ENCODE measurements at places on chromosomes 6 and 20.

DNA sequence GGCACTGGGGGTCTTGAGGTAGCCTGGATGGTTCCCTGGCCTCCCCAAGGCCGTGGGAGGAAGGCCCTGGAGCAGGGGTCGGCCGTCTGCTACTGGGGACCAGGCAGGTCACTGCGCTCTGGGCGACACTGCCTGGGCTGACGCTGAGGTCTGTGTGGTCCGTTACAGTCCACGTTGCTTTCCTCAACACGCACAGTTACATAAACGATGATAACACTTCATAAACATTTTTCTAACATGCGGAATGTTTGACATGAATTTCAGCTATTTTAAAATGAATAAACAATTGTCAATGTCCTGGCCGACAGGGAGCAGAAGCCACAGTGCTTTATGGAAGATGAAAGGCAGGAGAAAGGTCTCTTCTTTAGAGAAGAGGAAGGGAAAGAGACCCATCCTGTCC is 10.2 kb upstream of the RBBP8NL start:
- no peak for DNase-seq

DNA sequence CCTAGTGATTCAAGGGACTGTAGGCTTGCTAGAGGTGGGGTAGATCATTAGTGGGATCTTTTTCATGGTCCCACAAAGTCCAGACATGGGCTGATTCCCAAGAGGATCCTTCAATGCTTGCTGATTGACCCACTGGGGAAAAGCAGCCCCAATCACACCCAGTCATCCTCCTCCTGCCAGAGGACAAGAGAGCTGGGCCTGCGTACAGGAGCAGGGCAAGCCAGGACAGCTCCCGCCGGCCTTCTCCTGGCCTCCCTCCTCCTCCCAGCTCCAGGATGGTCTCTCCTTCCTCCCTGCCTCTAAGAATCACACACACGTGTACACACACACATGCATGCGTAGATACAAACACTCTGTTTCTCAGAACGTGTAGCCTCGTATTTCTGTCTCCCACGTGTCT is 27.0 kb downstream of the KCNK15 start:
- no peak for DNase-seq

DNA sequence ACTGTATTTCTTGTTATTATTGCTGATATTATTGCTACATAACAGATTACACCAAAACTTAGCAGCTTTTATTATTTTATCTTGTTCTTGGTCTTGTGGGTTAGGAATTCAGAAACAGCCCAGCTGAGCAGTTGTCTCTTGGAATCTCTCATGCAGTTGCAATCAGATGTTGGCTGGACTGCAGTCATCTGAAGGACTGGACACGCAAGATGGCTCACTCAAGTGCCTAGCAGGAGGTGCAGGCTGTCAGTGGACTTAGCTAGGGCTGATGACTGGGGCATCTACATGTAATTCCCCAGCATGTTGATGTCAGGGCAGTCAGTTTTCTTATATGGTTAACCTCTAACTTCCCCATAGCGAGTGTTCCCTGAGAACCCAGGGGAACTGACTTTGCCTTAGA is 128.6 kb upstream of the PLCB4 start:
- no peak for DNase-seq

DNA sequence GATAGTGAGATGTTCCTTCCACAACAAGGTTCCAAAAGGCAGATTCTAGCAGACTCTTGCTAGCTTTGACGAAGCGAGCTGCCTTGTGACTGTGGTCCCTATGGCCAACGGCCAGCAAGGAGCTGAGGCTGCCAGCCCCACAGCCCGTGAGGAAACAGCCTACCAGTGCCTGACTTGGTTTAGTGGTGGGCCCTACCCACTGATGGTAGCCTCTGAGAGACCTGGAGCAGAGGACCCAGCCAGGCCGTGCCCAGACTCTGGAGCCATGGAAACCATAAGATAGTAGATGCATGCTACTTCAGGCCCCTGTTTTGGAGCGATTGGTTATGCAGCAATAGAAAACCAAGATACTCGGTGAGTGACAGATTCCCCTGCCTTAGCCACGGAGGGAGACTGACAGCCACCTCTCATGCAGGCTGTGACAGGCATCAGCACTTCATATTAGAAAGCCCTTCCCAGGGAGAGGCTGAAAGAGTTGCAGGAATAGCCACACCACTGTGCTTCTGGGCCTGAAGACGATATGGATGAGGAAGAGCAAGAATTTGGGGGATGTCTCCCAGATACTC is 19.2 kb downstream of the PSMG4 start:
- DNase-seq = no peak

DNA sequence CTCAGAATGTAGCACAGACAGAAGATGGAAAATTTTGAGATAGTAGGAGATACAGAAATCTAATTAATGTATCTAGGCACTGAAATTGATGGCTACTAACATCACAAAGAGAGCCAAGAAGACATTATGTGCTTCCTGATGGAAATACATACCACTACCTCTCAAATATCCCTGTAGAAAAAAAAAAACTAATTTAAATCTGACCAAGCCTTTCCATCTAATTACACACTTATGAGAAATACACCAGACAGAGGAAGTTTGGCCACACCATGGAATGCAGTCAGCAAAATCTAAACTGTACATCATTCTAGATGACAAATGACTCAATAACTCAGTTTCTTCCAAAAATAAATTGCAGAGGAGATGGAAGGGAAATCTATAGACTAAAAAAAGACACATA is 18.9 kb downstream of the VPS52 start:
- no peak for DNase-seq

DNA sequence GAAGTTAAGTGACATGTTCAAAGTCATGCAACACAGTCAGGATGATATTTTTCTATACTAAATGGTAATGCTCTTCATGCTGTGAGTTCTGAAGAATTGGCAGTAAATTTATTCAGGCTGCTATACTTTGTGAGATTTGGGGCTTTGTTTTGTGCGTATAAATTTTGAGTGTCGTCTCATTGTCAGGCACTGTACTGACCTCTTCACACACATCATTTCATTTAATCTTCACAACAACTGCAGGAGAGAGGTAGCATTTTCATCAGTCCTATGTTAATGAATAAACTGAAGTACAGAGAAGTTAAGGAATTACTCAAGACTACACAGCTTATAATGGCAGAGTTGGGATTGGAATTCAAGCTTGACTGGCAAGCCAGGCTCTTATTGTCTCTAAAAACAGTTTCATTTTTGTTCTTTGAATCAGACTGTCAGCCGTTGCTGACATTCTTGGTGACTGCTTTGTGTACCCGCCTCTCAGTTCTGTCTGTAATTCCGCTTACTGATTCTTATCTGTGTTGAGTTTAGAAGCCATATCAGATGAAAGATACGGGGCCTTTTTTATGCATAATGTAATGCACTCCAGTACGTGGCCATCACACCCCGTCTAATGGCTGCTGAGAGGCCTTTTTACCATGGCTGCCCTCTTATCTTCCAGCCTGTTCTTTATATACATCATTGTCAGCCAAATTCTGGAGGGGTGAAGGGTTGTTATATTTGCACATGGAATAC is 274.9 kb downstream of the UTRN start:
- no peak for DNase-seq

DNA sequence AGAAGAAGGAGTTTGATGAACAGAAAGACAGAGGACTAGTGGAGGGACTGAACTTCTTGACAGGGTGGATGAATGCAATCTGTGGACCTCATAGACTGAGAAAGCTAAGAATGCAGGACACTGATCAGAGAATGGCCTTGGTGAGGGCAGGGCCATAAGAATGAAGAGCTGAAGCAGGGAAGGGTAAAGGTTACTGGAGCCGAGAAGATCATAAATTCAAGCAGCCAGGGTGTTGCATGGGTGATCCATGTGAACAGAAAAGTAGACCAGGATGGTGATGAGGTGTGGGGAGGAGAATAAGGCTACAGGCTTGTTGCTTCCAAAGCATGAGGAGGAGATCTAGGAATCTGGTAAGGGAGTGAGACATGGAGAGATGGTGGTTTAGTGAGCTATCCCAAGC is 295.9 kb downstream of the ADGB start:
- no peak for DNase-seq
